ENCODE measurements at places on chromosomes 13 and 19.

DNA sequence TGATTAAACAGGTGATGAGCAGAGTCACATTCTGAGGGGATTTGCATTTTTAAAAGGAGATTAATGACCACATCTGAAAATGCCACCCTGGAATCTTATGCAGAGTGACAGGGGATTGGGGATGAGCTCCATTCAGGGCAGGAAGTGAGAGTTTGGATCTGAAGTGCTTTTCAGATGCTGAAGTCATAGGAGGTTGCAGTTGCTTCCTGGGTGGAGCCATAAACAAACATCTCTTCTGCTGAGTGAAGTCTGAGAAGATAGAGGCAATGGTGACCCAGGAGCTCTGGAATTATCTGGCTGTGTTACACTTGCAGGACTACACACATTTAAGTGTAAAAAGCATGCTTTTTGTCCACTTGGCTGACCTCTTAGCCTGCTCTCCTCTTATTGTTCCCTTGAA, 51.4 kb upstream of the PSG8 start:
- DNase-seq = no peak

DNA sequence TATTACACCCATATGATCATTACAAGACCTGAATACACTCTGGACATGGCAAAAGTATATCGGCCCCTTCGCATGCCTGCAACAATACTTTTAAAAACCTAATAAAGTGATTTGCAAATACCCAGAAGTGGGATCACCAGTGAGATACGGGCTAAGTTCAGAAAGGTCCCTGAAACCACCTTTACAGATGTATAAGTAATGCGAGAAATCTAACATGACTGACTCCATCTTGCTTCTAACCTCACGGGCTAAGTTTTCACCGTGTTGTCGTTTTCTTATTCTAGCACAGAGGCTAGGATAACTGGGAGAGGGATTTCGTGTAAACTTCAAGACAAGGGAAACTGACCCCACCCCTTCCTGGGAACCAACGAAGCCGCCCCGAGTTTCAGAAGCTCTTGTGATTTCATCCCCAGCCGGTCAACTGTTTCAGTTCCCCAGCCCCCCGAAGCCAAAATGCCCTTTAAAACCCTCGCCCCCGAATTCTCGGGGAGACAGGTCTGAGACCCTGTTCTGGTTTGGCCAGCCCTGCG, 703 bp downstream of the NEK3 start:
- DNase-seq = peak; percentile 2

DNA sequence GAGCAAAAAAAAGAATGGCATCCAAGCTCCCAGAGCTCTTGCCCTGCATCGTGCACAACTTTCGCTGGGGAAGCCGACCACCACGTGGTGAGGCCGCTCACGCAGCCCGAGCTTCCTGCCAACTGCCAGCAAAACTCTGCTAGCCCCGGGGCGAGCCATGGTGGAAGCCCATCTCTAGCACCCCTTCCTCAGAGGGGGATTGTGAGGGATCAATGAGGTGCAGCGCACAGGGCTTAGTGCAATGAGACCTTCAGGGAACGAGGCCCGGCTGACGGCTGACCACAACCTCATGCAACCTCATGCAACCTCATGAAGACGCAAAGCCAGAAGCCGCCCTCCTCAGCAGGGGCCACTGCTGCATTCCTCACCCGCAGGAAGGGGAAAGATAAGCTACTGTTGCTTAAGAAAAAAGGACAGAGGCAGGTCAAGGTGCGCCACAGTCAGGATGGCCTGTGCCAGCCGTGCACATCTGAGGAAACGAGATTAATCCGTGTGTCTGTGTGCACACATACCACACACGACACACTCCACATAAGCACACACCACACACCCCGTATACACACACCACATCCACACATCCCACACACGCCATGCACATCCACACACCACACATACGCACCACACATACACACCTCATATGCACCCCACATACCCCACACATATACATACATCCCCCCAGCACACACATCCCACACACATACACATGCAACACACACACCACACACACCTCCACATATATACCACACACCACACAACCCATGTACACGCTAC, 9.6 kb downstream of the HSPBP1 start:
- DNase-seq = no peak

DNA sequence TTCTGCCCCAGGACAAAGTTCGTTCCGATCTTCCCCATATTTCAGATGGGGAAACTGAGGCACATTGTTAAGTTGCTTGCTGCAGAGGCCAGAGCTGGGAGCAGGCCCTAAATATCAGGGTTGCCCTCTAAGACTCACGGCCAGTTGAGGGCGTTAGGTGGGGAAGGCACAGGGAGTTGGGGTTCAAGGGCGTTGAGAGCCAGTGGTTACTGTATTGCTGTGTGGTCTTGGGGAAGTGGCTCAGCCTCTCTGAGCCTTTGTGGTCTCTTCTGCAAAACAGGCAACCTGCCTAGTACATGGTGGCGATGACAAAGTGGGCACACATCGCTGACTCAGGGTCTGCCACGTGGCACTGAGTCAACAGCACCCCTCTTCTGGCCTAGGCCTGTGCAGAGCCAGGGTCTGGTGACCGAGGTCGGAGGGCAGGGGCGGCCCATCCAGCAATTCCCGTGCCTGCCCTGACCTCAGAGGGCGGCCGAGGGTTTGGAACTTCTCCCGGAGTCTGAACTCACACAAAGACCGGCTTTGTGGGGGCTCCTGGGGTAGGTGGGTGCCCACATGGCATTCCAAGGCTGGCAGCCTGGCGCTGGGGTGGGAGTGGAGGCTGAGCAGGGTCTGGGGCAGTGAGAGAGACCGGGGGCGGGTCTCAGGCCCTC, 10.2 kb downstream of the TNFAIP8L1 start:
- DNase-seq = no peak

DNA sequence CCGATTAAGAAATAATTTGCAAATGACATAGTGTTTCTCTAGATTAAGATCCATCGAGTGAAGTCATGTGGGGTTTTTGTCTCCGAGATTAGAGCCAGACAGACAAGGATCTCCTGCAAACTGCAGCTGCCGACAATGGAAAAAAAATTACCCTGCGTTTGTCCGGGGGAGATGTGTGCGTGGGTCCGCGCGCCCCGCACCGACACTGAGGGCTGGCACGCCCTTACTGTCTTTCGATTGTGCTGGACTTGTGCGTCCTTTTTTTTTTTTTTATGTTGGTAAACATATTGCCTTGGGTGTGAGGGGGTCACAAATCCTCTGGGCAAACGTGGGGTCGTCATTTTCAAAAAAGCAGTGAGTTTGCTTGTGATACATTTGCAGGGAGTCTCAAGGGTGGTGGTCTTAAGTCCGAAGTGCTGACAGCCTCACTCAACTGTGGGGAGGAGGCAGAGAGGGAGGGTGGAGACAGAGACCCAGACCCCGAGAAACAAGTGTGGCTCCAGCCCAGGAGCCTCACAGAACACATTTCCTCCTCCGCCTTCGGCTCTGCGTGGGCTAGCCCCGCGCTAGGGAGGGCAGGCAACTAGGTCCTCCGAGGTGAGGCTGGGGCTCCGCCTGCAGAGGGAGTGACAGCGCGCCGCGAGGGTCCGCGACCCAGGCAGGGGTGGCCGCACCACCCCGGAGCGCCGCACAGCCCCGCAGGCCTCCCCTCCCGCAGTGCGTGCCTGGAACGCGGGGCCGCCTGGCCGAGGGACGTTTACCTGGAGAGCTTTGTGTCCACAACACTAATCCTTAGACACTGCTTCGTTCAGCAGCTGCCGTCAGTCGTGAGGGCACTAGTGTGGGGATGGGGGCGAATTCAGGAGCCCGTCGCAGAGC, 11.7 kb upstream of the SOX1 start:
- DNase-seq = no peak

GRCh38 chr13:44237276-44237767, 136.3 kb upstream of the SERP2 start:
- no peak for DNase-seq

GRCh38 chr19:17500447-17501198, 10.8 kb upstream of the PGLS start:
- no peak for DNase-seq

- DNase-seq = no peak
These were observed 3.8 kb downstream of the ARL11 start for GRCh38 chr13:49632156-49632555.

DNA sequence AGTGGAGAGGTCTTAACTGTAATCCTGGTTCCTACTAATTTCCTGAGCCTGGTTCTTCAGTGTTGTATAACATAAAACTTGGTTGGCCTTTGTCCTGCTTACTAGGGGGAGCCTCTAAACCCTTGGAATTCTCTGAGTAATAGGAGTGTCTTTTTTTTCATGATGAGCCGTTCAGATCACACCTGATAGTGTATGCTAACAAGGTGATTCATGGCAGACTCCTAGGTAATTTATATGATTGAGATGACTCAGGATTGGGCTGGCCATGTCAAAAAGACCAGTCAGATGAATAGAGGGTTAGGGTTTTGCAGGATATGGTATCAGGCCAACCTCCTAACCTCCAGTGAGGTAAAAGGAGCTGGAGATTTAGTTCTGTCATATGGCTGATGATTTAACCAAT, 135.8 kb upstream of the KLF12 start:
- DNase-seq = no peak

DNA sequence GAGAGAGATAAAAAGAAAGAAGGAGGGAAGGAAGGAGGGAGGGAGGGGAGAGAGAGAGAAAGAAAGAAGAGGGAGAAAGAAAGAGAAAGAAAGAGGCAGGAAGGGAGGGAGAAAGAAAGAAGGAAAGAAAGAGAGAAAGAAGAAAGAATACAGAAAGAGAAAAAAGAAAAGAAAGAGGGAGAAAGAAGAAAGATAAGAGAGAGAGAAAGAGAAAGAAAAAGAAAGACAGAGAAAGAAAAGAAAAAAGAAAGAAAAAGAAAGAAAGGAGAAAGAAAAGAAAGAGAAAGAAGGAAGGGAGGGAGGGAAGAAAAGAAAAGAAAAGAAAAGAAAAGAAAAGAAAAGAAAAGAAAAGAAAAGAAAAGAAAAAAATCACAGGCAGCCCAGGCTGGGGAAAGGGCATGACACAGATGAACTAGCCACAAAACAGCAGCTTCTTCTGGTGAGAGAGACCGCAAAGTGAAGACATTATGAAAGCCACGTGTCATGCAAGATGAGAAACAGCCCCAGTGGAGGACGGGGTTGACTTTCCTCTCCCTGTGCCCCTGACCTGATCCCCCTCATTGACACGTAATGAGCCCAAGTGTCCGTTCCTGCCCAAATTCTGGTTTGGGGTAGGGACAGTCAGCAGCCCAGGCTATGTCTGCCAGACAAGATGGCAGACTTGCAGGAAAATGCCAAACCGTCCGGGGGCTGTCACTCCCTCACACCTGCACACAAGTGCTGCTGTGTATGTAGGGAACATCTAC, 102.1 kb downstream of the INSR start:
- no peak for DNase-seq

DNA sequence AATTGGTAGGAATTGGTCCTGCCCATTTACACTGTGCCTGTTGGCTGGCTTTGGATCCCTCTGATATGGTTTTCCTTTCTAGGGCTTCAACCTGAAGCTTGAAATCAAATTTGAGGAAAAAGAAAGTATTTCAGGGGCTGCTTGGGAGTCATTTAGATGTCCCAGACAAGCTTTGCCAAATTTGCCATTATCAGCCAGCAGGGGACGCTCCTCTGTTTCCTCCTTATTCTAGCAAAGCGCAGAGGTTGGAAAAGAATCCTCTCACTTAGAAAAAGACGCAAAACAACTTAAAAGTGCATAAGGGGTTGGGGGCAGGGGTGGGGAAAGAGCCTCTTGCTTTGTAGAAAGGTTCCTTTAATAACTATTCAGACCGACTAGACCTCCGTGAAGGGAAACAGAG, 1211.1 kb upstream of the PCDH20 start:
- no peak for DNase-seq

- no peak for DNase-seq
These were observed 68.7 kb downstream of the RASL11A start for GRCh38 chr13:27339299-27339698.

- DNase-seq = peak; percentile 8
These were observed 36.1 kb upstream of the USPL1 start for GRCh38 chr13:30581582-30581981.

- DNase-seq = no peak
These were observed 228.9 kb upstream of the IRS2 start for GRCh38 chr13:110015253-110015652.
